ENCODE measurements at places on chromosomes 3 and 15. TPM values are rescaled to one million over a fixed set of nuclear protein-coding genes. Genes with fewer than 3 reads are reported as not detected.
A peak's percentile ranks its signal among the peaks of the same experiment; 100 is the strongest.

FHIT gene
- 1.4 TPM for total RNA-seq

KY gene
- 0.65 TPM for total RNA-seq

CNTN4 gene
- total RNA-seq: 1.0 TPM

GRCh38 chr15:85964471-85964870 lies 115.2 kb upstream of the AGBL1 start:
- no peak for DNase-seq

DNA sequence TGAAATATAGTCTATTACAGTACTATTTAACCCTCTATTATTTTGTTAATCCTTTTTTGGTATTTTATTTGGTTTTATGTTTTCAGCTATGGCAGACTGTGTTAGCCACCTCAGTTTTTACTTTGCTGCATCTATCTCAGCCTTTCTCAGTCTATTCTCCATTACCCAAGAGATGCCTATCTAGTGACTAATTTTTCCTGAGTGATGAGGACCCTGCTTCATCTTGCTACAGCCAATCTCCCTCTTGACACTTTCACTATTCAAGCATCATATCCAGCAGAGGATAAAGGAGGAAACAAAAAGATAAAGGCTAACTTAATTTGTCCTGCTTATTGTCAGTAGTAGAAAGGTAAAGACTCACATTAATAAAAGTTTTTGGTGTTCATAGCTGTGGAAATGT lies 141.8 kb upstream of the NECTIN3 start:
- DNase-seq: no peak

DNA sequence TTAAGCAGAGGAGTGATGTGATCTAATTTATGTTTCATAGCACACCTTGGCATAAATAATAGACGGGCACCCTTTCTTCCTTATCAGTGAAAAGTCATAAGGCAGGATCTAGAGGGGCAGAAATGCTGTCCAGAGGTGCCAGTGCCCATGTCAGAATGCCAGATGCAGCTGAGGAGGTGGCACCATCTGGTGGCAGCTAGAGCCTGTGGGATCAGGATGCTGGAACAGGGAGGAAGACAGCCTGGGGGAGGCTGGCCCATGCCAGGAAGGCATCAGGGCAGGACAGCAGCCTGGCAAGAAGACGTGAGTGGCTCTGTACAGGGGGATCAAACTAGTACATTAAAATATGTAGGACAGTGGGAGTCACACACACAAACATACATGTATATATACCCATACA lies 16.5 kb downstream of the MYH15 start:
- DNase-seq: peak; percentile 11

DNA sequence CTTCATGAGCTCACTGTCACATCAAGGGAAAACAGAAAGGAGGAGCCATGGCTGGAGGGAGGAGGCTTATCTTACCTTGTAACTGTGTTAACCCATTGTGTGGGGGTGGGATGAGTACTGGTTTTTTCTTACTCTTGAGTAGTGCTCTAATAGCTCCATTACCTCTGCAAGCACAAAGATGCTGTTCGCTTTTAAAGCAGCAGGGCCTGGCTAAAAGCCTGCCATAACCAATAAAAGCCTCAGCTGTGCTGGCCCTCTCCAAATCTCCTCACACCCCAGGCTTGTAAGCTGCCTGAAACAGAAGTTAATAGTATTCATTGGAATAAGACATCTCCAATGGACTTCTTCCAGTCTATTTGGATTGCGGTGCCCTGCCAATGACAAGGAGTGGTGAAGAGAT lies 544.1 kb downstream of the TUSC7 start:
- no peak for DNase-seq

DNA sequence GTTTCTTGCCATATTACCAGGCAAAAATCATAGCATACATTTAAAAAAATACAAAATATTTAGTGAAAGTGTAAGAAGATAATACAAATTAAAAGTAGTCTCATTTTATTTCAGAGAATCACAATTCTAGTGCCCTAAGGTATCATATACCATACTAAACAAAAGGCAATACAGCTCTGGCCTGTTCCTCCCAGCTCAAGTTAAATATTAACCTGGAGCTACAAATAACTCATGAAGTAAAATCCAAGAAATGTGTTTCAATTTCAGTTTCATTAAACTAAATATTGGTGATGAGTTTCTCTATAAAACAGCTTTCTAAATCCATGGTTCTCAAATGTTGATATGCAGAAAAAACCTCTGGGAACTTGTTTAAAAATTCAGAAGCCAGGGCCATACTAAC lies 67.7 kb downstream of the INO80 start:
- peak; percentile 44 for DNase-seq

KLF15 gene
- total RNA-seq: under 0.01 TPM

DNA sequence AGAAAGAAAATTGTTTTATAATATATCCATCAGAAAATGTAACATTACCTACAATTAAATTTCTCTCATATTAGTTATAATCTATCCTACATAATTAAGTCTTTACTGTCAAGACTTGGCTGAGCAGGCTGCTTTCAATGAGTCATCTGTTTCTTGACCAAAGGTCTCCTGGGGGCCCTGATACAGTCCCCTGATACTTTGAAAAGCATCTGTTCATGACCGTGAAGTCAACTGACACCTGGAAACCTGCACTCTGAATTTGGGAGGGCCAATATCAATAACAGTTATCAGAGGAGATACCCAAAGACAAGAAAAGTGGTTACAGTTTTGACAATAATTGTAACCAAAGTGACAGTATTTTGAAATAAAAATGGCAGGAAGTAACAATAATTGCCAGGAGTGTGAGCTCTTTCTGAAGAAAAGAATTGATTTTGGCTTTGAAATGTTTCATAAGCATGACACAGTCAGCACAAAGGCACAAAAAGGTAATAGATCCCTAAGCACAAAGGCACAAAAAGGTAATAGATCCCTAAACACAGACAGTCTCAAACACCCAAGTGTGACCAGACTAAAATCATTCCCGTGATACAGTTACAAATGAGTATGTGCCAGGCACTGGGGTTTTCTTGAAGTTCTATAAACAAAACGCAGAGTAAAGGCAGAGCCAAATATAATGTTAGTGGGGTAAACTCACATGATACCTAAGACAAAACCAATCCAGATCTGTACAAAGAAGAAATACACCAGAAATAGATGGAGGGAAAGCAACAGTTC lies 260.7 kb downstream of the PLOD2 start:
- no peak for DNase-seq

DNA sequence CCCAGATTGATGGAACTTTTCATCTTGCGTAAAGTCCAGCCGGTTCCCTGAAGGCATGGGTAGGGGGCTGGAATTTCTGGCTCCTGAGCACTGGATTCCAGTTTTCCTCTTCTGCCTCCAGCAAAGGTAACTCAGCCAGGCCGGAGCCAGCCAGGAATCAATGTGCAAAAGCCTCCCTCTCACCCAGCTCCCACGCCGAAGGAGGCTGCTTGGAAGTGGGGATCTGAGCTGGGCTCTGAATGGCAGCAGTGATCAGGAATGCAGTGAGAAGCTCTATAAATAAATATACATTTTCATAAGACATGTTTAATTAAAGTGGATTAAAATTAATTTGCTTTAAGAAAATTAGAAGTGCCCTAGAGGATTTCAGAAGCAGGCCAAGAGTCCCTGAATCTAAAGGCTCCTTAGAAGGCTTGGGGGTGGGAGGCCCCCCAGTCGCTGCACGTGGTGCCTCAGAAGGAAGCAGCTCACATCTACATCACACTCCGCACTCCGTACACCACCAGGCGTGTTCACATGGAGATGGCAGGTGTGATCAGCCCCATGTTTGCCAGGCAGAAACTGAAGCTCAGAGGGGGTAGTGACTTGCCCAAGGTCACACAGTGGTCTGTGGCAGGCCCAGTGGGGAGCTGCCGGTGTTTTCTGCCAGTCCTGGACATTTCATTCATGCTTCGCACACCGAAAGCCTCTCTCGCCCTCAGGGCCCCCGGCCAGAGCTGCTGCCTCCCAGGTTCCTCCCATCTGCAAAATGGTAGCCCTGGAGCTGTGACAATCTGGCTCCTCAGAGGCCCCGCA lies 148.6 kb upstream of the LINGO1 start:
- no peak for DNase-seq

- no peak for DNase-seq
Measured at GRCh38 chr3:21751886-21752285, 876 bp upstream of the ZNF385D start.

DNA sequence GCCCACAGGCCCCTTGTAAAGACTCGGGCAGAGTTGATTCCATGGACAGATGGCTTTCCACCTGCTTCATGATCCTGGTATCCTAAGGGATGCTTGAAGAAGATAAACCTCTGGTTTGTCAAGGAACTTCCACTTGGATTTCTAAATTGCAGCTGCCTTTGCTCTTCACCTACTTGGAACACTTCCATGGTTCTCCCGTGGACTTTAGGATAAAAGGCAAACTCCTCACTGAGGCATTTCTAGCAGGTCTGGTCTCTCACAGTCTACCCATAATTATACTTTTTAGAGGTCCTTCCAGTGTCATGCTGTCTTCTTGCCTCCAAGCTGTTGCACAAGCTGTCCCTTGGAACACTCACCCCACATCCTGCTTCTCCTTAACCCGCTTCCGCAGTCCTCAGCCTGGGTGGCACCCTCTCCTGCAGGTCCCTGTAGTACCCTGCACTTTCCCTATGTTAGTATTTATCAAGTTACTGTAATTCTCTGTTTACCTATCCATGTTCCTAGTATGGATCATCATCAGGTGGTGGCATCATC lies 12.7 kb downstream of the TLNRD1 start:
- DNase-seq: no peak

DNA sequence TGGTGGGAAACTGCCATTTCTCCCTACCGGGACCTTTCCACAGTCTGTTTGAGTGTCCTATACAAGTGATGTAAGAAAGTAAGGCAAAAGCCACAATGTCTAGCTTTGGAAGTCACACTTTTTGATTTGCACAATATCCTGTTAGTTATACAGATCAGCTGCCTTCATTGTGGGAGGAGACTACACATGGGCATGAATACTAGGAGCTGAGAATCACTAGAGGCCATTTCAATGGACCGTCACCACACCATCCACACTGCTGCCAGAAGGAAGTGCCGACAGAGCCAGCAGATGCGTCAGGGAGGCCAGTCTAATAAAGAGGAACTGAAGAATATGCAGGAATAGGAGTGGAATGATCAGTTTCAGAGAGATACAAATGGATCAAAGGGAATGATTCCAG lies 65.8 kb downstream of the SCN11A start:
- no peak for DNase-seq

CLDN16 gene
- 30.2 TPM for total RNA-seq

PDE8A gene
- 23.8 TPM for total RNA-seq

CPLX3 gene
- not detected for total RNA-seq

DNA sequence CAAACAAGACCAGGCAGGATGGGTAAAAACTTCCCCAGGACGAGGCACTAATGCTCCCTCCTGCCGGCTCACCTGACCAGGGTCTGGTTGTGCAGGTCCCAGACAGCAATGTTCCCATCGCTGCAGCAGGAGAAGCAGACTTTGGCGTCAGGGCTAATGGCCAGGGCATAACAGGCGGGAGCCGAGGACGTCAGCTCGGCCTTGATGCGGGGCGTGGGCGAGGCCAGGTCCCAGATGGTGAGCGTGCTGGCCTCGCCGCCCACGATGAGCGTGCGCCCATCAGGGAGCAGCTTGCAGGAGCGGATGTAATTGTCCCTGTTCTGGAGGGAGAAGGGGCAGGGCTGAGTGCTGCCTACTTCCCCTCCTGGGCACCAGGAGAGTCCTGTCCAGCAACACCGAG lies 43.4 kb downstream of the TLE3 start:
- no peak for DNase-seq

SLC28A1 gene
- not detected for total RNA-seq

NAALADL2 gene
- total RNA-seq: 6.0 TPM

P2RY14 gene
- not detected for total RNA-seq

GRCh38 chr3:152671446-152672319 lies 163.2 kb upstream of the P2RY1 start:
- DNase-seq: no peak

DNA sequence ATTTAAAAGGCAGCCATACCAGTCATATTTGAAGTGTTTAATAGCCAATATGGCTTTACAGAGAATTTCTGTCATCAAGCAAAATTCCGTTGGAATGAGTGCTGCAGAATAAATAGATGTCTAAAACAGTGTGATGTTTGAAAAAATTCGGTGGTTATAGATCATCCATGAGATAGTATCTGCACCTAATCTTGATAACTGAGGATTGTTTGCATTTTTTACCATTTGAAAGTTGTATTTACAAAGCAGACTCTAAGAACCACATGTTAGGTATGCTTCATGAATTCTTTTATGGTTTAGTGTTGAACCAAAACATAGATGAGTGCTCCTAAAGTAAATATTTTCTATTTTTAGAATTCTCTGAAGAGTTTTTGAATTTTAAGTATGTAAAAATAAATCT lies 476.1 kb downstream of the NAALADL2 start:
- no peak for DNase-seq

NR1I2 gene
- 0.20 TPM for total RNA-seq

GRCh38 chr15:68303560-68304436 lies 26.3 kb downstream of the FEM1B start:
- DNase-seq: peak; percentile 31

DNA sequence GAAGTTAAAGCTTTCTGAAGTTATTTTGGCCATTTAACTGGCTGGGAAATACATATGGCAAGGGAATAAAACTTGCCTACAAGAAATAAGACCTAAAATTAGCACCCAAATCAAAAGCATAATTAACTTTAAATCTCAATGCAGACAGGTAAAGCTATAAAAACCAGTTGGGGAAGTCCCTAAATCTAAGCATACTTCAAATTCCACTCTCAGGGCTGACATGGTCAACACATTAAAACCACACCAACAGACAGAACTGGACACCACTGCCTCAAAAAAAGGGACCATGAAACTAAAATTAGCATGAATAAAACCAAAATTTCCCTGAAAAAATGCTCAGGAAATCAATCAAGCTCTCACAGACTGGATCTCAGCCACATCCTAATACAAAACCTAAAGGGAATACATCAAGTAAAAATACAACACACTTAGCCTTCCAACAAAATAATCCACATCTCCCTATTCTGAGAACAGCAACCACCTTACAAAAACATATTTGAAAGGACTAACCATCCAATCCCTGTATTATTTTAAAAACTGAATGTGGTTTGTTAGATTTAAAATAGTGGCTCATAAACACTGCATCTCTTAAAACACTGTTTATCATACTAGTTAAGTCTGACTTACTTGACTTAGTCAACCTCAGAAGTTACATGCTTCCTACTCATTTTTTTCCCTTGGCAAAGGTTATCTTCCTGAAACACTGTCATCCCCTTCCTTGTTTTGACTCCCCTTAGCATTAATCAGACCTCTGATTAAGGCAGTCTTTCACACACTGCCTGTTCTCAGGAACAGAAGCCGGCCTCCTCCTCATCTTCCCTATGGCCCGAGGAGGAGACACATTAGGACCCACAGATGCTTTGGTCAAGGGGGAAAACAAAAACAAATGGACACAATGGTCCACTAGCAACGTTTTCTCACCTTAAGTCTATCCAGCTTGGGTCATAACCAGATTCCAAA lies 8.3 kb downstream of the TRA2B start:
- DNase-seq: peak; percentile 48

DNA sequence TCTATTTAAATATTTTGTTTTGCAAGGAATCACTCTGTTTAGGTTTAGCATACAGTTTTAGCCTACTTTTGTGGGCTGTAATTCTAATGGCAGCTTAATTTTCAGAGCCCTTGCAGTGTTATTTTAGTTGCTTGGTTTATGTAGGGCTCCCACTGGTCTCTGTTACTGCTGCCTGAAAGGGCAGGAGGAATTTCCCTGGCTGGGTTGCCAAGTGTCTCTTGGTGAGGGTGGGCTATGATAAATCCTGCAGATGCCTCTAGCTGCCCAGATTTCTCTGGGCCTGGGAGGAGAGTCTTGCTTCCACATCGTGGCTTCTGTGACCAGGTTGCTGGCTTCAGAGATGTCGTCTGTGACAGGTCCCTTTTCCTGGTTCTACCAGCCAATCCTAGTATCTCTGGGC lies 36.2 kb downstream of the ILDR1 start:
- DNase-seq: no peak

Data from renal cortical epithelial cell (primary cell).